Caki2 (cell line): ENCODE measurements at places on chromosomes 7 and 10. TPM values are rescaled to one million over a fixed set of nuclear protein-coding genes. Genes with fewer than 3 reads are reported as not detected.

DNA sequence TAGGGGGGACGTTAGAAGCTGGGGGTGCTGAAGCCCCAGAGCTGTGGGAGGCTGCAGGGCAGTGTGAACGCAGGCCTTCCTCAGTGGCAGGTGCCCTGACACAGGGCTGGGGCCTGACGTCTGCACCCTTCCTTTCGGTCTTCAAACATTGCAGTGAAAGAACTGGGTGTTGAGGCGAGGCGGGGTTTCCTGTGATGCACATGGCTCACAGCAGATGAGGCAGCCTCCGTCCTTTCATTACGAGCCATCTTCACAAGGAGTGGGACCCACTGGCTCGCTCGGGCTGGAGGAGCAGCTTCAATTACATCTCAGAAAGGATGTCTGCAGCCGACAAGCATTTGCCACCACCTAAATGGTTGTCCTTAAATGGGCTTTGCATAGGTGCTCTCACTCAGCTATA lies 180.3 kb upstream of the SHH start:
- no peak for DNase-seq

Gene PTPN20
- 12.7 and 13.6 TPM in 2 replicates for total RNA-seq

Gene VWA2
- not detected in 2 replicates for total RNA-seq

Gene C10orf105
- total RNA-seq, result not detected in 2 replicates

- DNase-seq, result peak; percentile 24
Observed at GRCh38 chr7:38660427-38661099, 29.4 kb upstream of the AMPH start.

GRCh38 chr10:69259547-69260243 lies 18.6 kb upstream of the HK1 start:
- DNase-seq, result no peak

Gene SLC26A5
- total RNA-seq, result not detected in 2 replicates

GRCh38 chr10:22605168-22605567 lies 109.2 kb downstream of the PIP4K2A start:
- peak; percentile 81 for DNase-seq

- DNase-seq, result no peak
Observed at GRCh38 chr10:131193923-131194322, 117.6 kb downstream of the TCERG1L start.

DNA sequence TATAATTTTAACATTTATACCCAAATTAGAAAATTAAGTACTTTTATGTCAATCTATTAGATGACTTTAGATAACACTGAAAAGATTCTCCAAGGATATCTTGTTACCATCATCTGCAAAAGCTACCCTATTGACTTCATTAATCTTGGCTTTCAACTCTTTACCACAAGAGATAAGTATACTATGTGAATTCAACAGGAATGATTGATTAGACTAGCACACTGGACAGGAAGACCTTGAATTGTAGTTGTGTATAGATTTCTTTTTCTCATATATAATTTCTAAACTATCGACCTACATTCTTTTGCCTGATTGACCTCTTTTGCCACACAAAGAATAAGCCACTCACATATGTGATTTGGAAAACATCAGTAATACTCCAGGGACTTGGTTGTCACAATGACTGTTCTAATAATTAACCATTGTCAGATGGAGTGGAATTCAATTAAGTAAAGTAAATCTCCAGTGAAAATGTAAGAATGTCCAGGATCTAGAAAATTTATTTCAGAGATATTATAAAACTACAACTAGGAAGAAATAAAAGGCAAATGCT lies 1132.0 kb downstream of the SORCS1 start:
- no peak for DNase-seq

Gene TMEM270
- 1.7 TPM in 1 of 2 replicates, not detected in the other for total RNA-seq

Gene SLC16A12
- 0.51 and 2.6 TPM in 2 replicates for total RNA-seq

DNA sequence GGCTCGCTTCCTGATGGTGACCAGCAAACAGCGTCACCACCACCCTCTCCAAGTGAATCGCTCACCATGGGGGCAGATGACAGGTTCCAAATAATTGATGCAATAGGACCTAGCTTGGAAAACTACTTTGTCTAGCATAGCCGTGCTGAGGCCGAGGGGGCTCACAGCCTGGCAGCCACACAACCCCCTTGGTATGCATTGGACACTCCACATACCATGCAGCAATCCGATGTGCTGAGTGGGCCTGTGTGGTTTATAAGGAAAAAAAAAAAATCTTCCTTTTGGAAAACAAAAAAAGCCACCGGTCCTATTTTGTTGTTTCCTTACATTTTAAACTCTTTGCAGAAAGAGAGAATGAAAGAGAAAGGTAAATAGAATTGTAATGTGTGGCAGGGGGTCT lies 15.1 kb downstream of the GATA3 start:
- no peak for DNase-seq

DNA sequence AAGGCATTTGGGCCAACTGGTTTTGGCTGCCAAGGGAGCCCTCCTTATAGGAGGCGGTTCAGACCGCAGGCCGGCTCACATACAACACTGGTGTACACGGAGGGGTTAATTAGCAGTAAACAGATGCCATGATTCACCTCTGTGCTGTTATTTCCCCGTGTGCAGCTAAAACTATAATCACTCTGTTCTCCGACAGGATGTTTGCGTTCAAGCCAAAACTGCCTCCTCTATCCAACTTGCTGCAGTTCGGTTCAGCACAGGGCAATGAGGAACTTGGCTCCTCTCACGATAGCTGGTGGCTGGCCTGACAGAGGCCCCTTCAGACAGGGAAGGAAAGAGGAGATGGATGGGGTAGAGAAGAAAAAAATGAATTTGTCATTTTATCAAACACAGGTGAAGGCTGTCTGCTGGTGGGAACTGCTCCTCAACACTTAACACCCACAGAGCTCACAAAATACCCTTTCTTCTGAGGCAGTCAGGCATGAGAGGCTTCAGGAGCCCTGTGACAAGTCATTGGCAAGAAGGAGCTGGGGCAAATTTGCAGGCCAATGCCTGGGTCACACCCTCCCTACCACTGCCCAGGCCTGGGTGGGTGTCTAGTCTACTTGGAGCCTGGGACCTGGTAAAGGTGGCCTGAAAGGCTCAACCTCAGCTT lies 24.0 kb downstream of the KCNMA1 start:
- no peak for DNase-seq

Gene NRG3
- total RNA-seq, result 0.87 and 0.95 TPM in 2 replicates

Gene HYAL4
- not detected in 2 replicates for total RNA-seq

- DNase-seq, result no peak
Observed at GRCh38 chr10:71708301-71708703, 11.3 kb downstream of the C10orf105 start.

Gene ASB10
- total RNA-seq, result not detected in 2 replicates

DNA sequence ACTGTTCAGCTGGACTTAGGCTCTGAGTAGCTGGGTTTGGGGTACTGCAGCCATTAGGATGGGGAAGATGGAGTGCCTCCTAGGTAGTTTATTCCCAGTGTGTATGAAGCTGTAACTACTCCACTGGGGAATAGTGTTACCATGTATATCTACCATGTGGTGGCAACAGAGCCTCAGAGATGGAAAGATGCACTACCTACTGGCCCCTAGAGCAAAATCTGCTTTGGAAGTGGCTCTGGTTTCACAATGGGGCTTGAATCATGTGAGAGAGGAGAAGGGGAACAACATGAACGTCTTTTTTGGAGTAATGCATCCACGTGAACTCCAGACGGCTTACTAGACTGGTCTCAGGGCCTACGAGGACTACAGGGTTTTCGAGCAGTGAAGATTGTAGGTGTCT lies 167.3 kb downstream of the CALCR start:
- DNase-seq, result no peak

GRCh38 chr7:33346055-33346454 lies 216.7 kb downstream of the BBS9 start:
- peak; percentile 5 for DNase-seq

- no peak for DNase-seq
Observed at GRCh38 chr7:1290026-1290678, 57.5 kb downstream of the UNCX start.

Gene PNLIP
- total RNA-seq, result not detected in 2 replicates

DNA sequence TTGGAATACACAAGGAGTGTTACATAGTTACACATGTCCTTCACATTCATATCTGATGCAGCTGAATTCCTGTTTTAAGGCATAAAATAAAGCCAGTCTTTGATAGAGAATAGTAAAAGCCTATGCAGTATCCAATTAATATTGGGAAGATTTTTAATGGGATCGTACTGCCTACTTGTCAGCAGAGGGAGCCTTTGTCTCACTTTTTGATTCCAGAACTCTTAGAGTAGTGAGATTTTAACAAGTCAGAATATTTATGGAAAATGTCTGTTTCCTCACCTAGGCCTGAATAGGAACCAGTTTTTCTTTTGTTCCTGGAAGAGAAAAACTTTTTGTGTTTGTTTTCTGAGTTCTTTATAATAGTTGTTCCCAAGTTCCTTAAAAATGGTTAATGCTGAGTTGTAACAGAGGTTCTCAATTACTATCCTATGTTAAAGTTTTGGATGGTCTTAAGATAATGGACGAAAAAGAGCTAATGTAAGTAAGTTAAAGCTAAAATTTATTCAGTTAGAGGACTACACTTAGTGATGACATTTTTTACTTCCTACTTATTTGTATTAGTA lies 114.0 kb downstream of the BBS9 start:
- DNase-seq, result peak; percentile 33

DNA sequence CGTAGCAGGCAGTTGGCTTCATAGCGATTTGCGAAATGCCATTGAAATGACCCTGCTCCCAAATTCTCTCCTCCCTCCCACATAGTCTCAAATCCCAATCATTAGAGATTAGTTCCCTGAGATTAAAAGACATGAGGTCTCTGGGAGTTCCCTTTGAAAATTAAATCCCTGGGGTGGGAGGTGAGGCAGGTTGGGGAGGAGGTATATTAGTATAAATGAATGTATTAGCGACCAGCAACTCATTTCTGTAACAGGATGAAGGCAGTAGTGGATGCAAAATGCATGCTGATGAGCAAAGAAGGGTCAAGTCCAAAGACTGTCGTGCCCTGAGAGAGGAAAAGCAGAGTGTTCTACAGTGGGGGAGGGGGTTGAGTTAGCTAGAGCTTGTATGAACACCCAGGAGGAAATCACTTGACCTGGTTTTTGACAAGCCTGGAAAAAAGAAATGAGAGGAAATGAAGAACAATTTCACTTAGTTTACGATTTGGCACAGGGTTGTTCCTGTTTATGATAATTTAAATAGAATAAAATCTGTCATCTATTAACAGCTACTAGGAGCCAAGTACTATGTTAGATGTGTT lies 79.6 kb upstream of the MTPN start:
- no peak for DNase-seq

Gene SLC18A3
- not detected in 2 replicates for total RNA-seq

Gene ATOH7
- not detected in 2 replicates for total RNA-seq

Gene CTNNA3
- total RNA-seq, result not detected in 2 replicates

DNA sequence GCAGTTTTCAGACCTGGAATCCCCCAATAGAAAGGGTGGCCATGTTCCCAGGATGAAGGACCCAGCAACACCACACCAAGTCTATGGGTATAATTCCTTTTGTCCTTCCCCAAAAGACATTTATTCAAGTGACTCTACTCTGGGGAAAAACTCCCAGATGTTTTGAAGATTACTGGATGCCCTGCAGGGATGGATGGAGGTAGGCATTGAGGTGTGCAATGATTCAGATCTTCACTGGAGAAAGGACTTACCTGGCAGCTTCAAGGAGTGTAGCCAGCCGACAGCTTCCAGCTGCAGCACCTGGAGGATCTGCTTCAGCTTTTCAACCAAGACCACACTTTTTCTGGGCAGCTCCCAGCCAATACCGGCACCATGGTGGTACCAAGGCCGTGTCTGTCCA lies 172.0 kb downstream of the BAMBI start:
- no peak for DNase-seq

Gene RNF32
- 2.6 and 13.5 TPM in 2 replicates for total RNA-seq

DNA sequence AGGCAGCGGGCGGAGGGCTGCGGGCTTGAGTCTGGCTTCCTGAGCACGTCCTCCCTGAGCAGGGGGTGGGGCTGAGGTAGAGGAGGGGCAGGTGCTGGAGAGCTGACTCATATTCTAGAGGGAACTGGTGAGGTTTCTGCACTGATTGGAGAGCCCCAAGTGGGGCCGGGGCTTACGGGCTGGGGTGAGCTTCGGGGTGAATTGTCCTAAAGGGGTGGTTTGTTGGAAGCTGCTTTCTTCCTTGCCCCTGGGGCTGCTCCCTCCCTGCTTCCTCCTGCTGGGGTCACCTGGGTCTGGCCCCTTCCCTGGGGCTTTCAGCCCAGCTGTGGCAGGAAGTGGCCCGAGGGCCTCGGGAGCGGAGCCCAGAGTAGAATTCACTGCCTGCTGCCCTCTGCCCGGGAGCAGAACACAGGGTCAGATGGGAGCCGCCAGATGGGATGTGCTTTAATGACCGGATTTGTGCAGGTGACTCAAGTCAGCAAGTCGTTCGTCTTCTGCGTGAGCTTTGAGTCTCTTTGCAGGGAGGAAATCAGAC lies 48.6 kb downstream of the FAM20C start:
- DNase-seq, result no peak

Gene FOXP2
- total RNA-seq, result 2.4 and 4.2 TPM in 2 replicates

Gene CRYGN
- total RNA-seq, result not detected in 2 replicates

DNA sequence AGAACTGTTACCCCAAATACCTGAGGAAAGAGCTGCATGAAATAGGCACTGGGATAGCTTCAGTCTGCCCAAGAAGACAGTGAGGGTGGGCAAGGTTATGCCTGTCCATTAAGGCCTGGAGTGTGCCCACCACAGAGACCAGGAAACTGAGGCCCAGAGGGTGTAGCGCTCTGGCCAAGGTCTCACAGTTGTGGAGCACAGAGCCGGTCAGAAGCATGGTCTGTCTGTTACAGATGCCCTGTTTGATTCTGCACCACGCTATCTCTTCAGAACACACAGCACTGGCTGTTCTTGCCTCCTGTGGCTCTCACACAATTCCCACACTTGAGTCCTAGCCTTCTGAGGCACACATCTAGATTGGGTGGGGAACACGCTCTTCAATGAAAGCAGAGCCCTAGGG lies 261.4 kb downstream of the GRID1 start:
- DNase-seq, result no peak

Gene APBB1IP
- total RNA-seq, result 5.8 and 7.4 TPM in 2 replicates

Gene NUDT5
- total RNA-seq, result 157 and 168 TPM in 2 replicates

Gene CRHR2
- total RNA-seq, result not detected in 2 replicates

- no peak for DNase-seq
Observed at GRCh38 chr7:88363869-88364268, 57.2 kb upstream of the STEAP4 start.

Gene DNAJC30
- 10.7 and 20.2 TPM in 2 replicates for total RNA-seq

Gene CTAGE6
- total RNA-seq, result not detected in 2 replicates

DNA sequence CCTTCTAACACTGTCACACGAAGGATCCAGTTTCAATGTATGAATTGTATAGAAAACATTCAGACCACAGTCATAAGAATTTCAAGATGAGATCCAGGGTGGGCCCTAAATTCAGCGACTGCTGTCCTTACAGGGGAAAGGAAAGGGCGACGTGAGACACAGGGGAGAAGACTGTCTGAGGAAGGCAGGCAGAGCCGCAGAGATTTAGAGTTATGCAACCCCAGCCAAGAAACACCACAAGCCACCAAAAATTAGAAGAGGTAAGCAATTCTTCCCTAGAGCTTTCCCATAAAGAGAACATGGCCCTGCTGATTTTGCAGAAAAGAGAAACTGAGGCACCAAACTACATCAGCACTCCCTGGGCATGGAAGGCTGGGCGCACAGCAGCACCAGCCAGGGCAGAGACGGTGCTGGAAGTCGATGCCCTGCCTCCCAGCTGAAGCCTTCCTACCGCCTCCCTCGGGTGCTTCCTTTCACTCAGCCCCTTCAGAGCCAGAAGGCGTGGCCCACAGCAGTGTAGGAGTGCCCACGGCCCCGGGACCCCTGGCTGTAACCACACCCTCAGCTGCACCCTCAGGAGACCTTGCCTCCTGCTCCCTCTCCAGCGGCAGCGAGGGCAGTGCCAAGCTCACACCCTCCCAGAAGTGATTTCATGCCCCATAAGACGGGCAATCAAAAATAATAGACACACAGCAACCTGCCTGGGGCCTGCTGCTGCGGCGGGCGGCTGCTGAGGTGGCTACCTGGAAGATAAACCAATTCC lies 81.0 kb upstream of the LRRC4 start:
- DNase-seq, result no peak
